PC-3 (cell line): ENCODE measurements at places on chromosomes 1 and 21. TPM values are rescaled to one million over a fixed set of nuclear protein-coding genes. Genes with fewer than 3 reads are reported as not detected.

The ANGPTL7 gene
- total RNA-seq: not detected in 2 replicates

The METTL18 gene
- total RNA-seq: 7.3 and 7.4 TPM in 2 replicates

DNA sequence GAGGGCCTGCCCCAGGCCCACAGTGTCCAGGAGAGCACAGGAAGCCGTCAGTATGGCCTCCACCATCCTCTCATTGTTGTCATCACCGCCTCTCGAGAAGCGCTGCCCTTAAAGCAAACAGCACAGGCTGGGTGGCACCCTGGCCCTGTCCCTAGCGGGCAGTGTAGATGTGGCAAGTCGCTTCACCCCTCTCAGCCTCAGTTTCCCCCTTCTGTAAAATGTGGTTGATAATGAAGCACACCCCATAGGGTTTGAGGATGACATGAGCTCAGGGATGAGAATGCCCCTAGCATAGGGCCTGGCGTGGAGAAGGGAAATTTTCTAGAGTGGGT lies 13.4 kb downstream of the PLA2G2F start:
- H3K4me3 ChIP-seq: no peak overlapping the region
- DNase-seq: no peak
- H3K4me1 ChIP-seq: 0 out of 2 replicates have a peak, but pooled peaks cover 5% of the 10 kb centered on the region
- H3K27me3 ChIP-seq: no peaks in the 10 kb centered on the region
- H3K36me3 ChIP-seq: no peaks in the 10 kb centered on the region
- H3K27ac ChIP-seq: no peak overlapping the region

- H3K4me1 ChIP-seq: peaks cover 5% of the 10 kb centered on the region; the same call in 1 of the 2 replicates
- no peaks in the 10 kb centered on the region for H3K27me3 ChIP-seq
- H3K4me3 ChIP-seq: no peak overlapping the region
- no peak for DNase-seq
- H3K36me3 ChIP-seq: no peaks in the 10 kb centered on the region
- H3K27ac ChIP-seq: no peak overlapping the region
These were observed 4.7 kb upstream of the CDK18 start for GRCh38 chr1:205499789-205500188.

The S100A2 gene
- 358 and 373 TPM in 2 replicates for total RNA-seq

The SLC25A33 gene
- 11.8 and 14.5 TPM in 2 replicates for total RNA-seq

GRCh38 chr21:21163904-21164303 lies 165.7 kb downstream of the NCAM2 start:
- no peak overlapping the region for H3K27ac ChIP-seq
- no peaks in the 10 kb centered on the region for H3K27me3 ChIP-seq
- DNase-seq: peak; percentile 72
- no peaks in the 10 kb centered on the region for H3K36me3 ChIP-seq

DNA sequence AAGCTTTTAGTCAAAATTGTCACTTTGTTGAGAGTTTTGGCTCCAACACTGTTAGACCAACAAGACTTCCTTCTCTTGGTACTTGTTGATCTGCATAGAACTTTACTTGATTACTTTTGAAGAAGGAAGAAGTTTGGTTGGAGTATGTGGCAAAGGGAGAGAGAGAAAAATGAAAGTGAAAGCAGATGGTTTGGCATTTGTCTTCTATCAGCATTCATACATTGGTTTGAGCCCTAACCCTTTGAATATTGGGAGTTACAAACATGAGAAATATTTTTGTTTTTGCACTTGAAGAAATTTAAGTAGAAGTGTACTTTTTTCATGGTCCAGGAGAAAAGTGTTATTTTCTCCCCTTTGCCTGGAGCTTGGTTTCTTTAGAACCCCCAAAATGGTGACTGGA lies 169.8 kb downstream of the ADGRL4 start:
- H3K36me3 ChIP-seq: no peaks in the 10 kb centered on the region
- peaks cover 39% of the 10 kb centered on the region for H3K4me1 ChIP-seq
- no peak overlapping the region for H3K27ac ChIP-seq
- H3K4me3 ChIP-seq: no peak overlapping the region
- H3K27me3 ChIP-seq: no peaks in the 10 kb centered on the region

The GSTM1 gene
- total RNA-seq: not detected in 2 replicates

DNA sequence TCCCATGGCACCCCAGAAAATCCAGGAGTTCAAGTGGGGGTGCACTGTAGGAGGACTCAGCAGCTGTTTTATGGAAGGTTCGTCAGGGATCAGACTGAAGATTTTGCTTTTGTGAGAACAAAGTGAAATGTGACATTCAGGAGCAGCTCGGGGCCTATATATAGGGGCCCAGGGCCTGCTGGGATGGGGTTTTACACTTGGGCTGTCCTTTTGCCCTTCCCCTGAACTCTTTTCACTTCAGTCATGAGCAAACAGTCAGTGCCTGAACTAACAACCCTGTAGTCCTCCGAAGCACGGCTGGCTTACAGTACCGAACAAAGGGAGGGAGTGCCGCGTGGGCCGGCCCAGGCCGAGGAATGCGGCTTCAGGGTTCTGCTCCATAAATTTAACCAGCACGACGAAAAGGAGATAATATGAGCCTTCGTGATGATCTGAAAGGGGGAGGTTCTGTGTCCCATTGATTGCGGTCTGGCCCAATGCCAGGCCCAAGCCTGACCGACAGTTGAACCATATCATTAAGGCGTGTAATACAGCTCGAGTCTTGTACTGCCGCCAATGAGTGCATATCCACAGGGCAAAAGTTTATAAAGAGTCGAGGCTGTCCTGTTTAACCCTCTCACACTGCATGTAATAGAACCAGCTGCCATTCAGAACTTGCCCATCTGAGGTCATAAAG lies 139.9 kb downstream of the DHRS3 start:
- H3K27me3 ChIP-seq: no peaks in the 10 kb centered on the region
- H3K27ac ChIP-seq: peak overlapping the region; percentile 96
- H3K4me1 ChIP-seq: peaks cover 74% of the 10 kb centered on the region
- peak overlapping the region; percentile 37; the same call in 1 of the 2 replicates for H3K4me3 ChIP-seq
- DNase-seq: peak; percentile 98

DNA sequence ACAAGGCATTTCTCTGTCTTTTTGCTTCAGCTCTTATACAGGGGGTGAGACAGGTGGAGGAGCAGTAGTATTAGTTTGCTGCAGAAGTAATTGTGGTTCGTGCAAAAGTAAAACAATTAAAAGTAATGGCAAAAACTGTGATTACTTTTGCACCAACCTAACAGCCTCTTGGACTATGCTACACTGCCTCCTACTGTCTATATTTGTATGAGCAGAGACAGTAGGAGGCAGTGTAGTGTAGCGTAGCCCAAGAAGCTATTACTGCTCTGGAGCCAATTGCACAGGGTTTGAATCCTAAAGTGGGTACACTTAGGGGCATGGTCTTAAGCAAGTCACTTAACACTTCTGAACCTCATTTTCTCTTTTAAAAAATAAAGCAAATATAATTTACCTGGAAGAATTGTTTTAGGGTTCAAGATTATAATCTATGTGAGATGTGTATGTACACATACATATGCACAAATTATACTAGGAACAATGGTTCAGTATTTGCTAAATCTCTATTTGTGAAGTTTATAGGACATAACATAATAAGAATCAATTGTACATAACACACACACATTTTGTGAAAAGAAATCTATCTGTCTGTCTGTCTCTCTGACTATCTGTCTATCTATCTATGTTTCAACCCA lies 103.8 kb downstream of the BRINP3 start:
- H3K4me1 ChIP-seq: no peaks in the 10 kb centered on the region
- no peaks in the 10 kb centered on the region for H3K36me3 ChIP-seq
- peaks cover 7% of the 10 kb centered on the region for H3K27me3 ChIP-seq

- no peaks in the 10 kb centered on the region for H3K4me1 ChIP-seq
- no peaks in the 10 kb centered on the region for H3K36me3 ChIP-seq
- no peak for DNase-seq
- no peak overlapping the region for H3K4me3 ChIP-seq
- peaks cover 77% of the 10 kb centered on the region for H3K27me3 ChIP-seq
These were observed 192.8 kb downstream of the PRDM2 start for GRCh38 chr1:13892671-13893325.

The MROH7 gene
- not detected in 2 replicates for total RNA-seq

- H3K4me3 ChIP-seq: no peak overlapping the region
- H3K36me3 ChIP-seq: no peaks in the 10 kb centered on the region
- H3K27me3 ChIP-seq: peaks cover 28% of the 10 kb centered on the region
- no peak for DNase-seq
- no peaks in the 10 kb centered on the region for H3K4me1 ChIP-seq
- H3K27ac ChIP-seq: no peak overlapping the region
These were observed 26.2 kb downstream of the RNF187 start for GRCh38 chr1:228513236-228513900.

DNA sequence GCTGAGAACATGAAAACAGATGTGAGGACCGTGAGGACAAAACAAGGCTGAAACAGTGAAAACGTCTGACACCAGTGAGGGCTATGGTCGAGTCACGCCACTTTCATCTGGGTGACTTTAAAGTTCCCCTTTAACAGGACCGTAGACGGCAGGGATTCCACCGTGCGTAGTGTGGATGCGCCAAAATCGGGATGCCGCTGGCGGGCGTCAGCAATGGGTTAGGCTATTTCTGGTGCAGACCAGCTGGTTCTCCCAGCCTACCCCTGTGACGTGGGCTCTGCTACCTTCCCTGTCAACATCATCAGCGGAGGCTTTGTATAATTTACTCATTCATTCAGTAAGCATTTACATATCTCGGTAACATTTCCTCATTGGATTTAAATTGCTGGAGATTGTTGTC lies 246.6 kb upstream of the AJAP1 start:
- no peak overlapping the region for H3K27ac ChIP-seq
- H3K4me3 ChIP-seq: no peak overlapping the region
- no peak for DNase-seq
- no peaks in the 10 kb centered on the region for H3K4me1 ChIP-seq
- H3K36me3 ChIP-seq: no peaks in the 10 kb centered on the region
- H3K27me3 ChIP-seq: no peaks in the 10 kb centered on the region

The FHAD1 gene
- 0.95 and 1.4 TPM in 2 replicates for total RNA-seq

GRCh38 chr1:154419620-154420571 lies 14.8 kb downstream of the IL6R start:
- peaks cover 61% of the 10 kb centered on the region for H3K4me1 ChIP-seq
- peak; percentile 91 for DNase-seq
- peak overlapping the region; percentile 41; the same call in 1 of the 2 replicates for H3K4me3 ChIP-seq
- H3K27me3 ChIP-seq: no peaks in the 10 kb centered on the region
- peak overlapping the region; percentile 90 for H3K27ac ChIP-seq

- peaks cover 55% of the 10 kb centered on the region for H3K36me3 ChIP-seq
- no peak overlapping the region for H3K27ac ChIP-seq
- DNase-seq: no peak
- no peaks in the 10 kb centered on the region for H3K4me1 ChIP-seq
- no peak overlapping the region for H3K4me3 ChIP-seq
These were observed 14.8 kb downstream of the ALX3 start for GRCh38 chr1:110055493-110056284.

The CFHR5 gene
- not detected in 2 replicates for total RNA-seq

DNA sequence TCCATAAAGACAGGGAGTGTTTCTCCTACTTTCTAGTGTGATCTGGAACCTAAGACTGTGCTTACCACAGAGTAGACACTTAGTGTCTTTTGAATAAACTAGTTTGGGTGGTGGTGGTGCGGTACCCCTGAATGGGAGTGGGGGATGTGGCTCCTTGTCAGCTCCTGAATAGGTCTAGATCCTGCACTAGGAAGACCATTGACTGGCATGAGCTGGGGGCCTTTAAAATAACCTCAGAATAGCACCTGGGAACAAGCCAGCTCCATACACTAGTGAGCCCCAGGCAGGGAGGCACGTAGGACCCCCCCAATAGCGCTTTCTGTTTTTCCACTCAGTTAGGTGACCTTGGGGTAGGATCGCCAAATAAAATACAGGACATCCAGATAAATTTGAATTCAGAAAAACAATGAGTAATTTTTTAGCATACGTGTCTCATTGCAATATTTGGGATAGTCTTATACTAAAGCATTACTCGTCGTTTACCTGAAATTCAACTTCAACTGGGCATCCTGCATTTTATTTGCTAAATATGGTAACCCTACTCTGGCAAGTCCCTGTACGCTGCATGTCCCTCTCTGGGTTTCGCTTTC lies 45.6 kb downstream of the AZIN2 start:
- H3K4me1 ChIP-seq: peaks cover 9% of the 10 kb centered on the region
- DNase-seq: no peak
- peak overlapping the region; percentile 83 for H3K4me3 ChIP-seq
- no peaks in the 10 kb centered on the region for H3K27me3 ChIP-seq
- no peaks in the 10 kb centered on the region for H3K36me3 ChIP-seq
- H3K27ac ChIP-seq: peak overlapping the region; percentile 50

GRCh38 chr21:21864321-21864840 lies 866.2 kb downstream of the NCAM2 start:
- H3K36me3 ChIP-seq: no peaks in the 10 kb centered on the region
- no peaks in the 10 kb centered on the region for H3K27me3 ChIP-seq
- H3K4me3 ChIP-seq: no peak overlapping the region
- no peak overlapping the region for H3K27ac ChIP-seq
- H3K4me1 ChIP-seq: no peaks in the 10 kb centered on the region

- peaks cover 41% of the 10 kb centered on the region for H3K27me3 ChIP-seq
- no peak for DNase-seq
- H3K27ac ChIP-seq: no peak overlapping the region
- H3K4me1 ChIP-seq: no peaks in the 10 kb centered on the region
These were observed 189.9 kb upstream of the AJAP1 start for GRCh38 chr1:4464478-4464877.

- no peaks in the 10 kb centered on the region for H3K27me3 ChIP-seq
- no peaks in the 10 kb centered on the region for H3K36me3 ChIP-seq
- no peak for DNase-seq
- H3K27ac ChIP-seq: no peak overlapping the region
- no peak overlapping the region for H3K4me3 ChIP-seq
- peaks cover 17% of the 10 kb centered on the region for H3K4me1 ChIP-seq
These were observed 36.0 kb upstream of the SLC35F3 start for GRCh38 chr1:233868461-233868860.

The PTAFR gene
- 3.9 and 4.5 TPM in 2 replicates for total RNA-seq

GRCh38 chr1:152566681-152567080 lies at the start of gene LCE3E:
Gene LCE3E (minus strand): TSS chr1:152566780. CDS start chr1:152566208, 572 bp downstream.
- H3K27me3 ChIP-seq: no peaks in the 10 kb centered on the region
- no peak within 1 kb of the TSS for H3K4me3 ChIP-seq
- DNase-seq: peak; percentile 0

The HSPA13 gene
- total RNA-seq: 18.1 and 25.1 TPM in 2 replicates

DNA sequence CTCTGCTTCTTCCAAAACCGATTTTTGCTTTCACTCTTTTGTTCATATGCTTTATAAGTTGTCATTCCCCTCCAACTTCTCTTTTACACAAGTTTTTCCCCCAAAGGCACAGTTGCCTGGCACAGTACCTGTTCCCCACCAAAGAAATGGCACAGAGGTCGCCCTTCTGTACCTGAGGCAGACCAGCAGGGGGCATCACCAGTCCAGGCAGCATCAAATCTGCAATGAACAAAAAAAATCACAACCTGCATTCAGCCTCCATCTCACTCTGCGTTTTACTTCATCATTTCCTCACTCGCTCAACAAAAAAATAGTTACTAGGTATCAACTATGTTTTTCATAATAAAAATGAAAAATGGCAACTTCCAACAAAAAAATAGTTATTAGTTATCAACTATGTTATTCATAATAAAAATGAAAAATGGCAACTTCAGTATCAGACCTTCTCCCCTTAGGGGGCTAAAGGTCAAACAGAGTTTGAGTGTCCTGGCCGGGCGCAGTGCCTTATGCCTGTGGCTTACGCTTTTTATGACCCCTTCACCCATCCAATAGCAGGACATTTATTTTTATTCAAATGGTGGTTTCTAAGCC lies 4.1 kb downstream of the EIF2D start:
- DNase-seq: peak; percentile 68
- H3K4me1 ChIP-seq: peaks cover 7% of the 10 kb centered on the region
- H3K36me3 ChIP-seq: peaks cover 39% of the 10 kb centered on the region
- no peaks in the 10 kb centered on the region for H3K27me3 ChIP-seq
